ENCODE measurements at places on chromosomes 2 and 18.
A peak's percentile ranks its signal among the peaks of the same experiment; 100 is the strongest.

DNA sequence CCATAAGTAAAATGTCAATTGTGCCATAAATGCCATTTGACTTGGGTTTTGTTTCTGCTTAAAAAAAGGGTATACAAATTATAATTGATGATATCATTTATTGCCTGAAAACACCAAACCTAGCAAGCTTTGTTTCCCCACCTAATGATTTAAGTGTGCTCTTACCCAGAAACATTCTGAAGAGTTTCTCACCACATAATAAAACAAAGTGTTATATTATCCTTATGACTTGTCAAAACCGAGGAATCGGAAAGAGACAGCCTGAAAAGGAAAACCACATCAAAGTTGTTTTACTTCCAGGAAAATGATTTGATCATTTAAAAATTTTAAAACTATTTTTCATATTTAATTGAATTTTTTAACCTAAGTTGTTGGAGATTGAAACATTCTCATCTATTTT lies 170.5 kb upstream of the SLC39A10 start:
- no peak for DNase-seq

DNA sequence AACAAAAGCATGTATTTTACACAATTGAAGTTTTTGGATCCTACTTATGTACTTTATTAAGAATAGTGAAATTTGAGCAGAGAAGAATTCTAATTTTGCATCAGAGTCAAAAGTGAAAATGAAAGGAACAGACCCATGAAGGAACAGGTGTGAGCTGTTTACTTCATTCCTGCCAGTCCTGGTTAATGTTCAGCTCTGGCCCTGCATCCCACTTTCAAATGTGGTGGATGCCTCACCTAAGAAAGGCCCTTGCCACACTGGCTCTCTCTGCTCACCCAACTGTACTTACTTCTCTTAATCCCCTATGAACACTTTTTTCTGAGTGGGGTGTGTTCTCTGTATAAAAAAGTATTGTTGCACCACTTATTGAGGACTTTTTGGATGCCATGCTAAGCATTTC lies 22.2 kb downstream of the FAM110C start:
- no peak for DNase-seq

GRCh38 chr18:50578651-50579050 lies 18.8 kb downstream of the MAPK4 start:
- DNase-seq: no peak

DNA sequence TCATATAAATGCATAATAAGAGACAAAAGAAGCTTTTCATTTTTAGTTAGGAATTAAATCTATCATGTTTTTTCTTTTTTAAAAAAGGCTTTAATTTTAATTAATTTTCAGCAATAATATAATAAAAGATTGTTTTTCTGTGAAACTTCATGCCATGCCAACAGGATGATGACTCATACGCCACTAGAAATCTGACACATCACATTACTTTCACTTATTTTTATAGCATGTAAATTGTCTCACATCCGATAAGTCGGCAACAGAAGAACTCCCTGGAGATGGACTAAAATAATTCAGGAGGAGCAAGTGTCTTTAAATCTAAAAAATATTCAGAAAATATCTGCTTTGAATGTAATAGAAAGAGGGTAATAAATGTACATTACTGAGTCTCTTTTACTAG lies 1024.2 kb upstream of the ACVR2A start:
- DNase-seq: no peak

- no peak for DNase-seq
Observed at GRCh38 chr2:235864302-235864701, 303.9 kb downstream of the GBX2 start.

GRCh38 chr2:41846962-41847361 lies 200.9 kb upstream of the PKDCC start:
- DNase-seq: no peak

GRCh38 chr2:100205174-100205573 lies 62.8 kb upstream of the AFF3 start:
- DNase-seq: no peak

DNA sequence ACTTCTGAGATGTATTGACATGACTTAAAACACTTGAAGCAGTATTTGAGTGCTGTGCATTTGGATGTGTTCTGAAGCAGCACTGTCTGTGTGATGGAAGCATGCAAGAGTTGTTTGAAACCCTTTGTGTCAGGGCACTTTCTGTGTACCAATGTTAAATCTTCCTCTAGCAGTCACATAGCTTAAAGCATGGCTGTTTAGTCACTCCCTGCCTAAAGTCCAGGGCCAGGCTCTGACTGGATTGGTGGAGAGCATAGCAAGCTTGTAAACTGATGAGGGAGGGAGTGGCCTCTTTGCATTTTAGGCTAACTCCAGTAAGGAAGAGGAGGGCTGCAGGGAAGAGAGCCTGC lies 73.5 kb downstream of the MYO1B start:
- DNase-seq: no peak

DNA sequence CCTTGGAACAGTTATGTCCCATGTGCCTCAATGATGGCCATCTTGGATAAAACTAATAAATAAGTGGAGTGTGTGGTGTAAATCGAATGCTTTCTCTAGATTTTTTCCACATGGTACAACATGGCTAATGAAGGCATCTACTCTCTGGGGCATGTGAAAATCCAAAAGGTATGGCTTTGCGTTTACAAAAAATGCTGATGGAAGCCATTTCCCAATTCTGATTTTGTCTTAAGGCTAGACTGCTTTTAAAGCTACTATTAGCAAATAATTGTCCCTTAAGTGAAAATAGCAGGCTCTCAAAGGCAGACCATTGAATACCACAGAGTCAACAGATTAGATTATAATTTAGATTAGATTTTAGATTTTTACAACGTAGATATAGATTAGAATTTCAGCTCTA lies 183.7 kb downstream of the LRRTM1 start:
- no peak for DNase-seq

DNA sequence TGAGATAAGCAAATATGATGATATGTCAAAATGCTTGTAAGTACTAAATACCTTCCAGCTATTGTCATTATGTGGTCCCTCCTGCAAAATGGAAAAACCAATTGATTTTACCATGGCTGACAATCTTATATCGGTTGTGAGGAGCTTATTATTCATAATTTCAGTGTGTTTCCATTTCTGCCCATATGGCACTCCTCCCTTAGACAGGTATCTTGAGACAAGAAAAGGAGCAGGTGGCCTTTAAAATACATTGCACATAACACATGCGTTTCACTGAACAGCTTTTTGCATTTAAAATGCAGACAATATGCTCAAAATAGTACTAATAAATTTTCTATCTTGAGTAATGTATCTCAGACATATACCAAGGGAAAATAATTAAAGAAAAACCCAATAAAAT lies 60.2 kb upstream of the SH3RF3 start:
- DNase-seq: no peak

- DNase-seq: no peak
Observed at GRCh38 chr2:128520340-128520739, 201.7 kb upstream of the HS6ST1 start.

DNA sequence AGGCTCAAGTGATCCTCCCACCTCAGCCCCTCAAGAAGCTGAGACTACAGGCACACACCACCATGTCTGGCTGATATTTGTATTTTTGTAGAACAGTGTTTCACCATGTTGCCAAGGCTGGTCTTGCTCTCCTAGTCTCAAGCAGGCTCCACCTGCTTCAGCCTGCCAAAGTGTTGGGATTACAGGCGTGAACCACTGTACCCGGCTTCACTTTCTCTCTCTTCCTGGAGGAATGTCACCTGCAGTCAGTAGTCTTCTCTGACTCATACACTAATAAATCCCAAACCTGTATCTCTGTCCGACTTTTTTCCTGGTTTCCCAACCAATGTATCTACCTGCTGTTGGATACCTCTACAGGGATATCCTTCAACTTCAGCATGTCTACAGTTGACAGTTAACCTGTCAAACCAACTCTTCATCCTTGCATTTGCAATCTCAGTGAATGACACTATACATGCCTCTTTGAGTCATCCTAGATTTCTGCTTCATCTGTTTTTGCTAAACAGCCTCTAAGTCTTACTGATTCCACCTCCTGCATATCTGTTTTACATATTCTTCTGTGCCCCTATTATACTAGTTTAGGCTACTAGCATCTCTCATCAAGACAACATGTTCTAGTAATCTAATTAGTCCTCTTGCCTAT lies 54.5 kb downstream of the RBBP8 start:
- no peak for DNase-seq

- no peak for DNase-seq
Observed at GRCh38 chr2:166573391-166573790, 79.3 kb upstream of the SCN7A start.

- DNase-seq: no peak
Observed at GRCh38 chr2:219020604-219021365, 20.5 kb downstream of the CFAP65 start.

DNA sequence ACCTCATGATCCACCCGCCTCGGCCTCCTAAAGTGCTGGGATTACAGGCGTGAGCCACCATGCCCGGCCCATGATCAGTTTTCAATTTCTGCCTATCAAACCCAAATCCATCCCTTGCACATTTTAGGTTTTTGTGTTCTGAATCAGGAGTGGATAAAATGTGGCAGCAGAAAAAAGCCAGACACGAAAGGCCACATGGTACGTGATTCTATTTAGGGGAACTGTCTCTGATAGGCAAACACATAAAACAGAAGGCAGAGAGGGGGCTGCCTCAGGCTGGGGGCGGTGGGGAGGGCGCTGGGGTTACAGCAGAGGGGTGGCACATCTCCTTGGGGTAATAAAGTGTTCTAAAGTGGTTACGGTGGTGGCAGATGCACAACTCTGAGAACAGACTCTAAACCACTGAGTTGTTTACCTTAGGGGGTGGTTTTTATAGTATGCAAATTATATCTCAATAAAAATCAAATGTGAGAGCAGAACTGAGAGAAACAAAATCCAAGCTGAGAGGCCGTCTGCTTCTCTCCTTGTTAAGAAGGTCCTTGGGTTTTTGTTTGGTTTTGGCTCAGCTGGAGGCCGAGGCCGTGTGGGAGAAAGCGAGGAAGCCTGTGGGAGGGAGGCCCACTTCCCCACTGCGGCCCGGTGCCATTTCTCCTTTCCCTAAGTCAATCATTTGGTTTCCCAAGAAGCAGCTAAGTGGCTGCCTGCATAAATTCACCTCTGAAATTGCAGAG lies 78.0 kb downstream of the SOWAHC start:
- no peak for DNase-seq

DNA sequence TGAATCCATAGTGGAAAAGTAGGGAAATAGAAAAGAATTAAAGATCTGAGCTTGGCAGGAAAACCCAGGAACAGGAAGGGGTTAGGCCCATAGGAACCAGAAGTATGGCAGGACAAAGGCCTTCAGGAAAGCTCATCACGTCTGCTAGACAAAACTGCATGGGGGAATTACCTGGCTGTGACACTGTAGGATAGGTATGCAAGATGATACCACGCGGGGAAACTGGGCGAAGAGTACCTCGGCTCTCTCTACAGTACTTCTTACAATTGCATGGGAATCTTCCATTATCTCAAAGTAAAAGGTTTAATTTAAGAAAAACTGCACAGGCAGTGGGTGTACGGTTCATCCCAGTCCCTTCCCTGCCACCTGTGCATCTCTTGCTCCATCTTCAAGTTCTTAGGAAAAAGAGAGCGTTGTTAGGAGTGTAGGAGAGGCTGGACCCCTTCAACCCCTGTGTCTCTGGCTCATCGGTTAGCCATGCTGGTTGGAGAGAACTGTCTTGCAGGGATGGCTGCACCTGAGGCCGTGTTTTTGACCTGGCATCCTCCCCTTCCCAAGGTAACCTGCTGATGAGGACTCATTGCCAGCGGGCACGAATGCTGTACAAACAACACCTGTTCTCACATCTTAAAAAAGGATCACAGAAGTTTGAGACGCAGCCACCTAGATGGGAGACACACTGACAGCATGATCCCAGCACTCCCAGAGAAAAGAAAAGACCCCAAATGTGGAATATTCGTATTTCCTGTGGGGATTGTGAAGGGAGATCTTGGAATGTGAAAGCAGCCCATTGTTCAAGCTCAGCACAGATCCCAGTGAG lies 120.5 kb upstream of the COPS8 start:
- no peak for DNase-seq

- no peak for DNase-seq
Observed at GRCh38 chr2:207138627-207139297, 27.0 kb downstream of the KLF7 start.

DNA sequence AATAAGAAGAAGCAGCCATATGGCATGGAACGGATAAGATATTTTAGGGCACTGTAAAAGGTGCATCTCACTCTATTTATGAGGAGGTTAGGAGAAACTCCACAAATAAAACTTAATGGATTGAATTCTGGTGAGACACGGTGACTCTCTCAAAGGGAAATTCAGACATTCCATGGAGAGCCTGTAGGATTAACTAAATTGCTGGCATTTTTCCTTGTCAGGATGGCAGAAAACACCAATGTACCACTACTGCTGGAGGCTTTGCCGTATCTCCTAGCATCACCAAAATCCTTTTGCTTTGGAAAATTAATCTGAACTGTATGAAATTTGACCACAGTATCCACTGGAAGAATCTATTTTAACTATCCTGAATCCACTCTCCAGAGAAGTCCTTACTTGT lies 79.3 kb downstream of the RBM43 start:
- DNase-seq: no peak

GRCh38 chr2:186980787-186981550 lies 132.0 kb upstream of the ZSWIM2 start:
- DNase-seq: no peak

- DNase-seq: peak; percentile 56
Observed at GRCh38 chr18:24018299-24018886, 3.8 kb downstream of the TTC39C start.

- no peak for DNase-seq
Observed at GRCh38 chr2:198006733-198007132, 202.3 kb downstream of the PLCL1 start.

DNA sequence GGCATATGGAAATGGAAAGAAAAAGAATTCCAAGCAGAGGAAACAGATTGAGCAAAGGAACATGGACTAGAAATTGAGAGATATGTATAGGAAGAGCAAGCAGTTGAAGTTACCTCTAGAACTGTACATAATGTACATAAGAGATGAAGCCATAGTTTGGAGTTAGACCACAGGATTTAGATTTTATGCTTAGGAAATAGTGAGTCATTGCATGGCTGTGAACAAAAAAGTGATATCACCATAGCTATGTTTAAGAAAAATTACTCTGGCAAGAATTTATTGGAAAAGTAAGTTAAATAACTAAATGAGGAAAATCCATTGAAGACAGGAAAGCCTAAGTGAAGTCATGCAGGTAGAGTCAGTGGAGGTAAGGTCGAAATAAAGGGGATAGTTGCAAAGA lies 99.4 kb upstream of the GALNT5 start:
- no peak for DNase-seq

DNA sequence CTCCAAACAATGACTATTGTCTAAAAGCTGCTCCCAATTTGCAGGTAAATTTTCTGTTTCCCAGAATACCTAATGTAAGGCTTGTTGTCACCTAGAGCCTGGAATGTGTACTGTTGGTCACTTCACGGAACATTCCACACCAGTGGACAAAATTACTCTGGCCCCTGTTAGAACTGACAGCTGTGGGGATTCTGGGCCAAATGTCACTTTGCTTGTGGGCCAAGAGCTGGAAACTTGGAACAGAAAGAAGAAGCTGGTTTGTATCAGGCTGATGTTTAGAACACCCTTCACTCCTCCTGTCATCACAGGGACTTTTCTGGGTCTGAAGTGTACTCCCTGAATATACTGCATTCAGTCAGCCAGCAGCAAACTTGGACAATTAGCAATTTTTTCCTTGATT lies 495.6 kb upstream of the SYT4 start:
- no peak for DNase-seq
